Fibroblast of the aortic adventitia (primary cell): ENCODE measurements at places on chromosomes 3 and 15.
A peak's percentile ranks its signal among the peaks of the same experiment; 100 is the strongest.

DNA sequence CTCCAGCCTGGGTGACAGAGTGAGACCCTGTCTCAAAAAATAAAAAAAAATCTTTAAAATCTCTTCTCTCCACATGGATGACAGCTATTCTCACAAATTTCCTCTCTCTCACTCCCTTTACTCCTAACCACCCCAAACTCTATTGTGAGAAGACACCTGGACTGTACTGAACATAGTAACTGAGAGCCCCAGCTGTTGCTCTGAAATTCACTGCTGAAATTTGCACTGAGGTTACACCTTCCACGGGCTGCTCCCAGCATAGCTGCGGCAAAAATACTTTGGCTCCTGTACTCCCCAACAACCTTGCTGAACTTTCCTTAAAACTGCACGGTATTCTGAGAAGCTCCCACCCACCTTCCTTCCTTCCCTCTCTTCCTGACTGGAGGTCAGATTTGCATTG lies 4.4 kb upstream of the PCCB start:
- no peak for DNase-seq

DNA sequence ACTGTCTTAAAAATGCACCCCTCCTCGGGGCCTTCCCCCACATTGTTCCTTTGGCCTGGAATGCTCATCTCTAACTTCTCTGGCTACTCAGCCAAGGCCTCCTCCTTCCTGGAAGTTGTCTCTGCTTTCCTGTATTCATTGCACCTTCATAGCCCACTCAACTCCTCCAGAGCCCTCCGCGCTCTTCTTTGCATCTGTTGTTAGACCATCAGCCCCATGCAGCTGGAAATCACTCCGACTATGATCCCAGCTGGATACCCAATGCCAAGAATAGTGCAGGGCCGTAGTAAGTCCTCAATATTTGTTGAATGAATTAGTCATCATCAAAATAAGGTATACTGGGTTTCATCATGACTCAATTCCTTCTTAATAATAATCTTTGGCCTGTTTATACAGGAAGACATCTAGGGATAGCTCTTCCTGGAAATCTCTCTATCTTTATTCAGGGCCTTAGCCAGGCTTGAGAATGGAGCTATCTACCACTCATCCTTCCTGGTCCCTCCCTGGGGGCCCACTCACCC lies 112.7 kb downstream of the SYNPR start:
- DNase-seq, result peak; percentile 24

- DNase-seq, result no peak
Measured at GRCh38 chr3:8489278-8489792, 12.3 kb upstream of the LMCD1 start.

- no peak for DNase-seq
Measured at GRCh38 chr3:107512108-107512507, 10.7 kb upstream of the BBX start.

DNA sequence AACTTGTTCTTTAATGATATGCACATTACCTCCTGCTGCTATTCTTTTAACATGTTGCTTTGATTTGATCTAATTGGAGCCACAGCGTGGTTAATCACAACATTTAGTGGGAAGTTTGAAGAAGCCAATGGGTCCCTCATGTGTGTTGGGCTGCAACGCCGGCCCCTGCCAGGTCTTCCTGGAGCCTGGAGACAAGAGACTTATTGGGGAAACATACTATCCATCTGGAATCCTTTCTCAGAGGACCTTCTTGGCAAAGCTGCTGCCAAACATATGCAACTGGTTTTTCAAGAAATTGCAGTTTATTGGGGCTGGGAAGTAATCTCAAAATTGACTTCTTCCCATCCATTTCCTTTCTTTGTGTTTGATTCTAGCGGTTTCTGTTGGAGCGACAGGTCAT lies 396.3 kb upstream of the PROK2 start:
- DNase-seq, result peak; percentile 22

DNA sequence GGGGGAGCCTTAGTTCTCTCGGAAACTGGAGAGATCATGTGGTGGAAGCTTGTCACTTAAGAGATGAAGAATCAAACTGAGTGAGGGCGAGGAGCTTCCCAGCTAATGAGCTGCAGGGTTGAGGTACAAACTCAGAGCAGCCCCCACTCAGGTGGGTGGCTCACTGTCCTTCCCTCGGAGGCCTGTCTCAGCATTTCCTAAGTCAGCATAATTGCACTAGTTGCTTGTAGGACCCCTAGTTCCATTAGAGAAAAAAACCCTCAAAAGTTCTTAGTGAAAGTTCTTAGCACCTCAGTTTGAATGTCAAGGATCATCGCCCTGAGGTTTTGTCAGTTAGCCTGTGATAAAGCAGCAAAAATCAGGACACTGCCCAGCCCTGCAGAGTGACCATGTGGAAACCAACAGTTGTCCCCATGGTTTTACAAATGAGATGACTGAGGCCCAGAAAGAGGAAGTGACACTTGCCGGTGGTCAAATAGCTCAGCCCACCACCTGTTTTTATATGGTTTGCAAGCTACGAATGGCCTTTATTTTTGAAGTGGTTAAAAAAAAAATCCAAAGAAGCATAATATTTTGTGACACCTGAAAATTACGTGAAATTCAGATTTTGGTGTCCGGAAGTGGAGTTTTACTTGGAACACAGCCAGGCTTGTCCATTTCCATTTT lies 11.9 kb downstream of the SMAD6 start:
- DNase-seq, result no peak

- no peak for DNase-seq
Measured at GRCh38 chr3:51967384-51968169, at the start of gene PCBP4. Gene PCBP4 (minus strand): TSS chr3:51967454. CDS start chr3:51961240, 6,214 bp downstream.

- no peak for DNase-seq
Measured at GRCh38 chr3:127053979-127054378, 71.1 kb downstream of the PLXNA1 start.

- DNase-seq, result no peak
Measured at GRCh38 chr3:194354315-194354714, 3.2 kb upstream of the CPN2 start.

- peak; percentile 99 for DNase-seq
Measured at GRCh38 chr3:4741404-4742307, 237.6 kb upstream of the BHLHE40 start.

DNA sequence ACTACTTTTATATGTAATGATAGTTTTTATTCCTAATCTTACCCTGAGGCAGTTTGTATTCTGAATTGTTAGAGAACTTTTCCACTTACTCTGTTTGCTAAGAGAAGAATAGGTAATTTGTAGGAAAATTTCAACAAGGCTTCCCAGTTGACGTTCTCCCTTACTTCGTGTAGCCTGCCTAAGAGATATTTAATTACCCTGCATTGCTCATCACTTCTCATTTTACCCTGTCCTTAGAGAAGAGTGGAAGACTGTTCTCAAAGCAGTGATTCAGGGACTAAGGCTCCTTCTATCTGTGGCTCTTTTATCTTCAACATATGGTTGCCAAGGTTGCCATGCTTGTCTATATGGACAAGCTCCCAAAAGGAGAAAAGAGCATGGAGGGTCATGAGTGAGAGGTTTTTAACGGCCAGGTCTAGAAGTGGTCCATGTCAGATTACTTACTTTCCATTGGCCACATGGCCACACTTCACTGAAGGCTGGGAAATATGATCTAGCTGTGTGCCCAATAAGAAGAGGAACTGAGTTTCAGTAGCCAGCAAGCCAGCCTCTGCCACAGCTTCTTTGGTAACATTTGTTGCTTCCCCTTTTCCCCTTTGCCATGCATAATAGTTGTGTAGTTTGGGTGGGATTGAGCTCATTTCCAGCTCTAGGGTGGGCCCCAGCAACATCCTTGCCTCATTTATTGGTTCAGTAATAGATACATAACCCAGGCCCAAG lies 22.1 kb downstream of the PDE8A start:
- no peak for DNase-seq

DNA sequence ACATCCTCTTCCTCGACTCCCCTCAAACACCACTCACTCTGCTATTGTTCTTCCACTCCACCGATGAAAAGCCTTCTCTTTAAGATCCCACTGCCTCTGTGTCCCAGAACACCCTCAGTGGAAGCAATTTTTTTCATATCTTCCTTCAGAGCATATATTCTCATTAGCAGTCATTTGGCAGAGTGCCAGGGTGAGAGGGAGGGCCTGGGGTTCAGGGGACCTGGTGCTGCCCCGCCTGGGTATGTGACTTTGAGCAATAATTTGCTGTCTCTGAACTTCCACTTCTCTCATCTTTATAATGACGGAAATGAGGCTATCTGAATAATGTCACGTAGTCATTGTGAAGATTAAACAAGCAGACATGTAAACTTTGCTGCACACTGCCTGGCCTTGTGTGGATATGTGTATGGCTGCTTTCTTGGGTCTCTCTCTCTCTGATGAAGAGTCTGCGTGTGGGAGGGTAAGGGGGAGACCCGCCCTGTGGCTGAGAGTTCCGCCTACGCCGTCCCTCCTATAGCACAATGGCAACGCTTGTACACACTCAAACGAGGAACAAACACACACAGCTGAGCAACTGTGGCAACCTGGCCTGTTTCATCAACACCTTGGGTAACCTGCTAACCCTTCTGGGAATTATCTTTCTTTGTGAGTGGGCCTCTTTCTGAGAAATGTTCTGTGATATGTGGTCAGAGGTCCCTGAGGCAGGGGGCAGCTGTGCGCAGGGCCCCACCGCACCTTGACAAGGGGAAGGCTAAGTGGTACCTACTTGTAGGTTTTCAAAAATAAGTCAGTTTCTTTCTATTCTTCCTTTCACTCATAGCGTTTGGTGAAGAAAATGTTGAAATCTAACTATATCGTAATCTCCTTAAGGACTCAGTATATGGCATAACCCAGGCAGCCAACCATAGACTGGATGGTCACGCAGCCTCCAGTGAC lies 369.8 kb downstream of the SV2B start:
- no peak for DNase-seq

- DNase-seq, result peak; percentile 9
Measured at GRCh38 chr3:70049761-70050160, 50.2 kb downstream of the SAMMSON start.

DNA sequence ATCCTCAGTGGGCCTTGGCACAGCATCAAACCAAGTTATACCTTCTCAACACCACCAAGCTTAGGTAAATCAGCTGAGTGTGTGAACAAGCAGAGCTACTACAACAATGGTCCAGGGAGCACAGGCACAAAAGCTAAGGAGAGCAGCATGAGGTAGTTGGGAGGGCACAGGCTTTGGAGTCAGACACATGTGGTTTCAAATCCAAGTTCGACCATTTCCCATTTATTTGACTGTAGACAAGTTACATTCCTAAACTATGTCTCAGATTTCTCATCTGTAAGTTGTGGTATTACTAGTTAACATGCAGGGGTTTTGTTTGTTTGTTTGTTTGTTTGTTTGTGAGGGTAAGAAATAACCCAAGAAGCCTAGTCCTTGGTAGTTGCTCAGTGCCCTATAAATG lies 46.9 kb downstream of the MLH1 start:
- no peak for DNase-seq

GRCh38 chr3:178673529-178673928 lies 137.3 kb downstream of the KCNMB2 start:
- DNase-seq, result no peak

GRCh38 chr3:194300936-194301335 lies 50.2 kb downstream of the CPN2 start:
- no peak for DNase-seq
